Psoas muscle (tissue), 8 donors: ENCODE measurements at places on chromosomes 2 and 18. TPM values are rescaled to one million over a fixed set of nuclear protein-coding genes. Genes with fewer than 3 reads are reported as not detected.

The MROH2A gene
- total RNA-seq = not detected

The DNAJC5G gene
- not detected for total RNA-seq

The METTL8 gene
- total RNA-seq = 12.1 TPM

The ZRANB3 gene
- 4.7 TPM for total RNA-seq

The GLB1L gene
- 0.94 TPM for total RNA-seq

The CRACDL gene
- 2.5 TPM for total RNA-seq

The MOCOS gene
- 0.30 TPM for total RNA-seq

The MBD2 gene
- 44.7 TPM for total RNA-seq

The ACMSD gene
- not detected for total RNA-seq
